ENCODE measurements at places on chromosomes 13 and 19.

GRCh38 chr13:97432232-97432916 lies 1.6 kb upstream of the RAP2A start:
- no peak for DNase-seq

DNA sequence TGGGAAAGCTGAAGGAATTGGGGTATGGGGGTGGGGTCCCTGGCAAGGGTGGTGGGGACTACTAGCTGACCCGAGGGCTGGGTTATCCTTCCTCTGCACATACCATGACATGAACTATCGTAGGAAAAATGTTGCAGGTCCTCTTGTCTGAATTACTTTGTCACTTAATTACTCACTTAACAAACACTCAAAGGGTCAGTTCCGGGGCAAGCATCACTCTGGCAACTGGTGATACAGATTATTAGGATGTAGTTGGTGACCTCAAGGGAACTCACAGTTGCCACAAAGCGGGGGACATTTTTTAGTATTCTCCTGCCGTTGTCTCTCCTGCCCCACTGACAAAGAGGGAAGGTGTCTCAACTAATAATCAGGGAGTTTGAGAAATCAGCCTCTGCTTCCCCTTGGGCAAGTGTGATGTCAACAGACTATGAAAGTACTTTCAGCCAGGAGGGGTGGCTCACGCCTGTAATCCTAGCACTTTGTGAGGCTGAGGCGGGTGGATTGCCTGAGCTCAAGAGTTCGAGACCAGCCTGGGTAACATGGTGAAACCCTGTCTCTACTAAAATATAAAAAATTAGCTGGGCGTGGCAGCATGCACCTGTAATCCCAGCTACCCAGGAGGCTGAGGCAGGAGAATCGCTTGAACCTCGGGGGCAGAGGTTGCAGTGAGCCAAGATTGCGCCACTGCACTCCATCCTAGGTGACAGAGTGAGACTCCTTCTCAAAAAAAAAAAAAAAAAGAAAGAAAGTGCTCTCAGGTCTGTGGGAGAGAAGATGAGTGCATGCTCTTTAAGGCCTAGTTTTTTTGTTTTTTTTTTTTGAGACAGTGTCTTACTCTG lies 10.3 kb downstream of the DNAJB1 start:
- no peak for DNase-seq

DNA sequence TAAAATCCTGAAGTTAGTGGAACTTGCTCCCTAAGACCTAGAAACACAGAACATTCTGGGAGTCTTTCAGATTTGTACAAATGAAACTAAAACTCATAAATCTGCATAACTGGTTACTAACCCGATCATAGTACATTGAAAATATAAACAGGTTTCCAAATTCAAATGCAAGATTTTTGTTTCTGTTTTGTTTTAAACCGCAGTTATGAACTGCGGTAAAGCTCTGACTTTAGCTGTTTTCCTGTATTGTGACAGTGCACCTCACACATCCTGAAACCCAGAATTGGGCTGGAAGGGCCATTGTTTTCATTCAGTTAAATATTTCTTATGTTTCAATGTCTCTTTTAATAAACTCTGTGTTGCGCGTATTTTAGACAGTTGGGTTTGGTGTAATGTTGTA lies 204.7 kb downstream of the SHISA2 start:
- DNase-seq = no peak

DNA sequence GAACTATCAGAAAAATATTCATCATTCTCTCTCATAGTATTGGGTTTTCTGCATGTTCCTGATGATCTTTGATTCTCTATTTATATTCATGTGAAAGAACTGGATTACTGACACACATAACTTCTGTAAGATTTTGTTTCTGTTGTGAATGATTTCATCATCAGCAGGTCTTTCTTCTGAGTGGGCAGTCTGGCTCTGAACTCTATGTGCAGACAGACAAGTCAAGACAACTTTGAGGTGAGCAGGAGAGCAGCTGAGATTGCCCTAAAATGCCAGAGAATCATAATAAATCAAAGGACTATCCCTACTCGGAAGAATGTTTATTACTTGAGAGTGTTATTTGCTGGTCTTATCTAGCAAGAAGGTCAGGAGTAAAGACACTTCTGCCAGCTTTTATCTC lies 652.1 kb upstream of the GPC6 start:
- DNase-seq = no peak
